Lung (tissue), 17 donors: ENCODE measurements at places on chromosomes 3 and 15. TPM values are rescaled to one million over a fixed set of nuclear protein-coding genes. Genes with fewer than 3 reads are reported as not detected.

The TGM4 gene
- 0.01 TPM for polyA plus RNA-seq

- no peak for DNase-seq
- H3K36me3 ChIP-seq = peaks cover 5% of the 10 kb centered on the region
- peaks cover 5% of the 10 kb centered on the region for H3K4me1 ChIP-seq
- no peak overlapping the region for H3K4me3 ChIP-seq
- H3K27ac ChIP-seq = peak overlapping the region; percentile 23
These were observed 22.7 kb downstream of the MGLL start for GRCh38 chr3:127799476-127800222.

The CD276 gene
- 33.8 TPM for polyA plus RNA-seq

DNA sequence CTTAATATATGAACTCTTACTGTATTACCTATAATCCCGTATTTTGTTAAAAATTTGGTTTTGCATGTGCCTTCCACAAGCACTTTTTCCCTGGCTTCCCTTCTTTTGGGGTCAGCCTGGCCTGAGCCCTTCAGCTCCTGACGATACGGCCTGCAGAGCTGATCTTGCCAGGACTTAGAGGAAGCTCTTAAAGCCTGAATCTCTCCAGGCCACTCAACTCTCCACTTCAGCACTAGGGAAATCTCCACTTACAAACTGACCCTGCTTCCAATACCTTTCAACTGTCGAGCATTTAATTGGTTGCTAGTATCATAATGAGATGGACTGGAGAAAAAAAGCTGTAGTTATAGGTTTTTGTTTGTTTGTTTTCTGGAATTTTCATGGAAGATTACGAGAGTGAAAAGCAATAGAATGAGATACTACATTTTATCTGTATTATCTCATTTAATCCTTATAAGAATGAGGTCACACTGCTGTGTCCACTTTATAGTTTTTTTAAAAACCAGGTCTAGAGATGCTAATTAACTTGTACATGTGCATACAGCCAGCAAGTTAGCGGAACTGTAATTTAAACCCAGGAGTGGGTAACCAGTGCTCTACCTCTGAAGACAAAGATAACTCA is 54.8 kb downstream of the ZBTB38 start:
- H3K4me3 ChIP-seq = no peak overlapping the region
- peak overlapping the region; percentile 54 for H3K27ac ChIP-seq
- no peaks in the 10 kb centered on the region for H3K27me3 ChIP-seq
- peaks cover 11% of the 10 kb centered on the region for H3K4me1 ChIP-seq
- H3K36me3 ChIP-seq = peaks cover 8% of the 10 kb centered on the region

- H3K4me1 ChIP-seq = no peaks in the 10 kb centered on the region
- H3K4me3 ChIP-seq = no peak overlapping the region
- no peaks in the 10 kb centered on the region for H3K27me3 ChIP-seq
- H3K36me3 ChIP-seq = peaks cover 5% of the 10 kb centered on the region
- DNase-seq = no peak
- H3K27ac ChIP-seq = no peak overlapping the region
These were observed 40.8 kb downstream of the TMEM45A start for GRCh38 chr3:100533176-100533575.

DNA sequence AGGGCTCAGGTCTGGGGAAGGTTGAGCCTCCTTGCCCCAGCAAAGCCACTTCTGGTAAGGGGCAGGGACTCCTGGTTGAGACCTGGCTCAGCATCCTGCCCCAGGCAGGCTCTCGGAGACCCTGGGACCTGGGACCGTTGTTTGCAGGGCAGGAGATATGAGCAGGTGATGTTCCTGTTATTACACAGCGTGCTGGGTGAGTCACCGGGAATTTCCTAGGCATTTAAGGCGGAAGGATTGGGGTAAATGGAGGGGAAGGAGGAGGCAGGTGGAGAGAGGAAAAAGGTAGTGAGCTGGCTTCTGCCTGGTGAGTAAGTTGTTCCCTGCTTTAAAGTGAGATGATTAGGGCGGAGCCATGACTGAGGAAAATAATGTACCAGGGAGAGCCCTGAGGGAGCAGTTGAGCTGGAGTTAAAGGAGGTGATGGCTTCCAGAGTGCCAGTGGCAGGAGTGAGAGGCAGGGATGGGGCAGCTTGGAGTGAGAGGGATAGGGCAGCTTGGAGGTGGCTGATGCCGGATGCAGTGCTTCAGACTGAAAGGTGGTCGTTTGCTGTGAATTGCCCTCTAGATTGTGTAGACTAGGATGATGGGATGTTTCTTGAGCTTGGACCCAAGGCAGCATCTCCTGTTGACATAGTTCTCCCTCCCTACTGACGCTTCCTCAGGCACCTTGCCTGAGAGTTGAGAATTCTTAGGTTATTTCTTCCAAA is 79.4 kb downstream of the AAGAB start:
- DNase-seq = no peak
- H3K36me3 ChIP-seq = peaks cover 4% of the 10 kb centered on the region
- no peak overlapping the region for H3K4me3 ChIP-seq

GRCh38 chr3:17258823-17259436 is 374.2 kb downstream of the PLCL2 start:
- H3K27ac ChIP-seq = no peak overlapping the region
- DNase-seq = peak; percentile 66
- H3K36me3 ChIP-seq = no peaks in the 10 kb centered on the region
- H3K4me1 ChIP-seq = no peaks in the 10 kb centered on the region
- H3K4me3 ChIP-seq = no peak overlapping the region

The ASB14 gene
- polyA plus RNA-seq = 0.06 TPM

GRCh38 chr15:39013262-39013661 is 448.6 kb upstream of the RASGRP1 start:
- no peaks in the 10 kb centered on the region for H3K27me3 ChIP-seq
- no peaks in the 10 kb centered on the region for H3K36me3 ChIP-seq
- no peaks in the 10 kb centered on the region for H3K4me1 ChIP-seq
- no peak overlapping the region for H3K4me3 ChIP-seq

The SPTBN5 gene
- 3.5 TPM for polyA plus RNA-seq

The SLCO2A1 gene
- 57.5 TPM for polyA plus RNA-seq

GRCh38 chr15:35126236-35126635 is 41.1 kb upstream of the NANOGP8 start:
- H3K36me3 ChIP-seq = no peaks in the 10 kb centered on the region
- no peaks in the 10 kb centered on the region for H3K27me3 ChIP-seq

The OCA2 gene
- polyA plus RNA-seq = 0.49 TPM

GRCh38 chr3:116111765-116112164 is 333.5 kb downstream of the LSAMP start:
- no peaks in the 10 kb centered on the region for H3K27me3 ChIP-seq
- no peak overlapping the region for H3K4me3 ChIP-seq
- no peak for DNase-seq
- H3K36me3 ChIP-seq = no peaks in the 10 kb centered on the region

GRCh38 chr3:183541738-183542137 is 13.8 kb downstream of the KLHL6 start:
- no peak for DNase-seq
- H3K27ac ChIP-seq = no peak overlapping the region
- no peaks in the 10 kb centered on the region for H3K27me3 ChIP-seq
- H3K4me3 ChIP-seq = no peak overlapping the region
- no peaks in the 10 kb centered on the region for H3K36me3 ChIP-seq

DNA sequence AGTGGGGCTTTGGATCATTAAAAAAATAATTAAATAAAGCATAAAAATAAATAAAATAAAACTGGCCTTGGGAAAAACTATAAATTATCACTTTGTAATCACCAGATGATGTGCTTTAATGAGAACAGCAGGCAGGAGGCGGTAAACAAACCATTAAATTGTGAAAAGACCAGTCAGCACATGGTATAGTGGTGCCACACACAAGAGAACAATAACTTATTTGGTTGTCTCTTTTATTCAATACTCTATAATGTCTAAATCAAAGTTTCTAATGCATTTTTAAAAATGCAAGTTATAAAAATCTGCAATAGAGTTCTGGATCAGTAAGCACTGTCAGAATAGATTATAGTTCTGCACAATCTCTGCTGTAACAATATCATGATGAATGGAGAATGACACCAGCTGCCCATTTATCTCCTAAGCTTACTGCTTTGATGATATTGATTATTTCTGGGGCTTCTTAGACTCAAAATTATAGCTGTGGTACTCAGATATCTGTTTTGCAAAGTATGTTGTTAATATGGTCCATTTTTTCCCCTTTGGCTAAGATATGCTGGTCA is 259.3 kb downstream of the NAALADL2 start:
- H3K4me3 ChIP-seq = no peak overlapping the region
- no peaks in the 10 kb centered on the region for H3K4me1 ChIP-seq
- H3K36me3 ChIP-seq = peaks cover 1% of the 10 kb centered on the region

DNA sequence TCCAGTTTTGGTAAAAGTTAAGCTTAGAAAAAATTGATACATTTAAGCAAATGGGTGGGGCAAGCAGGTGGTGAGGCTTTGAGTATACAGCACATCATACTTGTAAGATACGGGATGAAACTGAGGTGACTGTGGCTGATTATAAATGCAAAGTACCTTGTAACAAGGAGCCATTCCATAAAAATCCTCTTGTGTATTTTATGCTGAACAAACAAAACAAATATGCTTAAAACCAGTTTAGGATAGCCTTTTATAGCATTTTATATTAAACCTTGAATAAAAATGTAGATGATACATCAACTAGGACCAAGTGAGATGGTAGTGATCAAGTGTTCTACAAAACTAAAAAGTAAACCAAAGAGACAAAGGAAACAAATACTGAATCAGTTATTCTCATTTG is 3.4 kb downstream of the PLSCR1 start:
- no peak overlapping the region for H3K27ac ChIP-seq
- H3K27me3 ChIP-seq = no peaks in the 10 kb centered on the region
- peaks cover 25% of the 10 kb centered on the region for H3K4me1 ChIP-seq
- peaks cover 4% of the 10 kb centered on the region for H3K36me3 ChIP-seq

The POTEB3 gene
- polyA plus RNA-seq = not detected

GRCh38 chr3:63095-63765 is 133.3 kb upstream of the CHL1 start:
- peaks cover 4% of the 10 kb centered on the region for H3K4me1 ChIP-seq
- H3K27ac ChIP-seq = no peak overlapping the region
- no peaks in the 10 kb centered on the region for H3K27me3 ChIP-seq
- peak; percentile 13 for DNase-seq
- no peak overlapping the region for H3K4me3 ChIP-seq
